H1 (cell line): ENCODE measurements at places on chromosomes 5 and 9.

DNA sequence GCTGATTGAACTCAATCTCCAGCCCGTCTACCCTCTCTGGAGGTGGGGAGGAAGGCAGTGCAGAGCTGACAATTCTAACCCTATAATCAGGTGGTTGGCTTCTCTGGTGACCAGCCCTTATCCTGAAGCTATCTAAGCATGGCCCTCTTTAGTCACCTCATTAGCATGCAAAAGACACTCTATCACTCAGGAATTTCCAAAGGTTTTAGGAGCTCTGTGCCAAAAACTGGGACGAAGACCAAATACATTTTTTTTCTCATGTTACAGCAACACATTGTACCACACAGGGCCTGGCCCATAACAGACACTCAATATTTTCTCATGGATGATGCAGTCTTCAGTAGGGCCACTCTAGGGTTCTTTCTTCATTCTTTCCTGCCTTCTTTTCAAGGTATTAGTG, 118.8 kb upstream of the VLDLR start:
- no peak overlapping the region for H3K4me3 ChIP-seq
- H3K36me3 ChIP-seq: no peaks in the 10 kb centered on the region
- H3K4me1 ChIP-seq: no peaks in the 10 kb centered on the region
- DNase-seq: no peak

DNA sequence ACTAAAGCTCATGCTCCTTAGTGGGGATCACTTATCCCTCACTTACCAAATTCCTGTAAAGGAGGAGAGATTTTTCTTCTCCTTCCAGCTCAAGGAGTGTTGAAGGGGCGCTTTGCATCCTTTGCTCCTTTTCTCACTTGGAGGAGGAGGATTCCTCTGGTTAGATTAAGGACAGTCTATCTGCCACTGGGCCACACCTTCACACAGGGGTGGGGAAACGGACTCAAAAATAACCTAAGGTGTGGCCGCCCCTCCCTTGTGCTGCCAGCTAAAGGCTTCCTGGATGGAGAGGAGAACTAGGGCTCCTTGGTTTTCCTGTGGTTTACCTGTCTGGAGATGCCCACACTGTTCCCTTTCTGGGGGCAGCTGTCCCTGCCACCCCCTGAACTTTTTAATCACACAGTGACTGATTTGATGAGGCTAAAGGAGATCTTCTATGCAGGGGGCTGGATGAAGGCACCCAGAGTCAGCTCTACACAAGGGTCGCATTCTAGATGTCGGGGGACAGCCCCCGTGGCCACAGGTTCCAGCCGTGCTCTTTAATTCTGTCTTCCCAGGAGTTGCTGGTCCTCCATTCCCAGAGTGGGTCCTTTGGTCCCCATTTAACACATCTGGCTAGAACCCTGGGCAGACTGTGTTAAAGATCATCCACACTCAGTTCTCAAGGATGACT, 14.4 kb downstream of the GLRX start:
- H3K36me3 ChIP-seq: no peaks in the 10 kb centered on the region
- no peaks in the 10 kb centered on the region for H3K27me3 ChIP-seq
- no peak overlapping the region for H3K27ac ChIP-seq
- no peak overlapping the region for H3K4me3 ChIP-seq
- no peak for DNase-seq

GRCh38 chr9:4796988-4797853, 4.5 kb downstream of the RCL1 start:
- no peak overlapping the region; the same call in 1 of the 2 replicates for H3K27ac ChIP-seq
- H3K27me3 ChIP-seq: no peaks in the 10 kb centered on the region
- no peak overlapping the region for H3K4me3 ChIP-seq

DNA sequence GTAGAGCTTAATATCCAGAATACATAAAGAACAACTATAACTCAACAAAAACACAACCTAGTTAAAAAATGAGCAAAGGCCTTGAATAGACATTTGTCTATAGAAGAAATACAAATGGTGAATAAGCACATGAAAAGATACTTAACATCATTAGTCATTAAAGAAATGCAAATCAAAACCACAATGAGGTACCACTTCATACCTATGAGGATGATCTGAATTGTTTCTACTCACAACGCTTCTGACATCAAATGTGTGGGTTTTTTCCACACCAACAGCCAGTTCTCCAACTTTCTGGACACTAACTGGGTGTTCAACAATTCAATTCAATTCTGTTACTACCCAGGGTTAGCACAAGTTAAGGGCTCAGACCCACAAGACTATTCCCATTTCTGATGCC, 22.0 kb downstream of the SREK1IP1 start:
- DNase-seq: no peak
- no peaks in the 10 kb centered on the region for H3K36me3 ChIP-seq
- no peak overlapping the region for H3K4me3 ChIP-seq
- no peaks in the 10 kb centered on the region for H3K27me3 ChIP-seq
- peaks cover 2% of the 10 kb centered on the region for H3K4me1 ChIP-seq

GRCh38 chr9:133443982-133444381, 15.8 kb upstream of the CACFD1 start:
- no peak overlapping the region for H3K4me3 ChIP-seq
- H3K27me3 ChIP-seq: no peaks in the 10 kb centered on the region
- no peak overlapping the region for H3K27ac ChIP-seq
- no peaks in the 10 kb centered on the region for H3K36me3 ChIP-seq
- H3K4me1 ChIP-seq: no peaks in the 10 kb centered on the region
